ENCODE measurements at places on chromosomes 2 and 18. TPM values are rescaled to one million over a fixed set of nuclear protein-coding genes. Genes with fewer than 3 reads are reported as not detected.

Gene DTNB
- 28.9 TPM for total RNA-seq

Gene NGEF
- 0.96 TPM for total RNA-seq

Gene SAG
- total RNA-seq = not detected

DNA sequence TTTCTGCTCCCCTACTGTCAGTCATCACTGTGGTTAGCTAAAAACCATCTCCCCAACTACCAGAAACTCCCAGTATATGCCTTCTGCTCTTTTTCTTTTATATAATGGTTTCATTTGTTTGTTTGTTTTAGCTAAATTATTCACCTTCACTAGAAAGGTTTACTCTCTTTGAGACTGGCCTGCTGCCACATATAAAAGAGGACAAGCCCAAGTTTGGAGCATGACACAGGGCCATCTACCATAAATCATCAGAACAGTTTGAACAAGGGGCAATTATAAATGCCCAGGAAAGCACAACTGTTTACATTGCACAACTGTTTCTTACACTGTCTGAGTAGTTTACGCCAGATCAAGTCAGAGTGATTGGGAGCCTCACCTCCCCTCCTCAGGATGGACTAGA, 471.0 kb upstream of the PIK3C3 start:
- DNase-seq = no peak

DNA sequence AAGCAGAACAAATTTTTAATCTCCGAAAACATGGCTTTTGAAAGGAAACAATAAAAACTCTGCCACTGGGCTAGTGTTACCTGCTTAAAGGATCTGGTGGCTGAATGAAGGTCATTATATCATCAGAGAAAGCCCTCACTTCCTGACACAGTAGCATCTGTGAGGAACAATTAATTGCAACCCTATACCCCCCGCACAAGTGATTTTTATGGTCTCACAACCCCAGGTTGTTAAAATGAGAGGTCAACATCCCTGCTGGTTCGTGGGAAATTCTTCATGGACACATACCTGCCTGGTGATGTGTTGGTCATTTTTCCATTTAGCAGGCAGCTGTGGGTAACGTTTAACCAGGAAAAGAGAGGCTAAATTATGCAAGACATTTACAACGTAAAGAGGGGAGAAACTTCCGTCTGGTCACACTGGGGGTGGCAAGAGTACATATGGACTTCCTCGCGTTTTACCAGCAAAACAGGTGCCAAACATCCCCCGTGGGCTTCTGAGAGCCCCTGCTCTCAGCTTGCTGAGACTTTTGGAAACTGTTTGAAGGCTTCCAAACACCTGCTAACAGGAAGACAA, 29.2 kb downstream of the NIFK start:
- DNase-seq = no peak

GRCh38 chr2:101574622-101575021, 99.7 kb upstream of the RFX8 start:
- no peak for DNase-seq

DNA sequence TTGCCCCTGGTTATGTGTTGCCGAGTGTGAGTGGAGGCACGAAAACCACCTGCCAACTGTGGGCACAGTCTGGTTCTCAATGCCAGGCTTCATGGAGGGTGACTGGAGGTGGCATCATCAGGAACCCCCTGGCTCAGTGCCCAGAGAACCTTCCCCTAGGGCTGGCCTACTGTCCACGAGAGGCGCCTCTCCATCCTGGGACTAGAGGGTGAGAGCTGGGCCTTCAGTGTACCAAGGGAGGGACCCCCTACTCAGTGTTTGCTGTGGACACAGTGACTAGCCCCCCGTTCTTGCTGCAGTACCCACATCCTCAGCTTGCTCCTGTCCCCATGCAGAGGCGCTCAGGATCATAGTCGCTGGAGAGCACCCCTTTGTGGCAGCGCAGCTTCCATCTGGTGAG, 202.6 kb downstream of the HDAC4 start:
- no peak for DNase-seq

DNA sequence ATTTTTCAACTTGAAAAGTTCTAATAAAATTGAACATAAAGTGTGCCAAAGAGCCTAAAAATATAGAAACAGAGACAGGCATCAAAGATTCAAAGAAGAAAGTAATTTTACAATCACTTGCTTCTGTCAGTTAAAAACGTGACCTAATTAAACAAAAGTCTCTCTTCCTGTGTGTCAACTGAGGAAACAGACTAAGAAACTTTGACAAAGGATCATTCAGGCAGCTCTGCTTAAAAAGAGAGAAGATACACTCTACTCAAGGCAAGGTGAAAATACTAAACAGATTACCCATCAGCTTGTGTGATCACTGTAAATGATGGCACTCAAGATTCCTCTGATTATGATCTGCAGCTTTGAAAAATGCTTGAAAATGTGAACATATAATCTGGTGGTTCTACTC, 47.8 kb downstream of the DYM start:
- DNase-seq = no peak

- DNase-seq = no peak
These were observed 529.2 kb upstream of the ID2 start for GRCh38 chr2:8152392-8153257.

- DNase-seq = no peak
These were observed 213.1 kb downstream of the MCFD2 start for GRCh38 chr2:46702537-46702936.

- DNase-seq = no peak
These were observed 129.8 kb upstream of the EPB41L3 start for GRCh38 chr18:5673616-5674015.

DNA sequence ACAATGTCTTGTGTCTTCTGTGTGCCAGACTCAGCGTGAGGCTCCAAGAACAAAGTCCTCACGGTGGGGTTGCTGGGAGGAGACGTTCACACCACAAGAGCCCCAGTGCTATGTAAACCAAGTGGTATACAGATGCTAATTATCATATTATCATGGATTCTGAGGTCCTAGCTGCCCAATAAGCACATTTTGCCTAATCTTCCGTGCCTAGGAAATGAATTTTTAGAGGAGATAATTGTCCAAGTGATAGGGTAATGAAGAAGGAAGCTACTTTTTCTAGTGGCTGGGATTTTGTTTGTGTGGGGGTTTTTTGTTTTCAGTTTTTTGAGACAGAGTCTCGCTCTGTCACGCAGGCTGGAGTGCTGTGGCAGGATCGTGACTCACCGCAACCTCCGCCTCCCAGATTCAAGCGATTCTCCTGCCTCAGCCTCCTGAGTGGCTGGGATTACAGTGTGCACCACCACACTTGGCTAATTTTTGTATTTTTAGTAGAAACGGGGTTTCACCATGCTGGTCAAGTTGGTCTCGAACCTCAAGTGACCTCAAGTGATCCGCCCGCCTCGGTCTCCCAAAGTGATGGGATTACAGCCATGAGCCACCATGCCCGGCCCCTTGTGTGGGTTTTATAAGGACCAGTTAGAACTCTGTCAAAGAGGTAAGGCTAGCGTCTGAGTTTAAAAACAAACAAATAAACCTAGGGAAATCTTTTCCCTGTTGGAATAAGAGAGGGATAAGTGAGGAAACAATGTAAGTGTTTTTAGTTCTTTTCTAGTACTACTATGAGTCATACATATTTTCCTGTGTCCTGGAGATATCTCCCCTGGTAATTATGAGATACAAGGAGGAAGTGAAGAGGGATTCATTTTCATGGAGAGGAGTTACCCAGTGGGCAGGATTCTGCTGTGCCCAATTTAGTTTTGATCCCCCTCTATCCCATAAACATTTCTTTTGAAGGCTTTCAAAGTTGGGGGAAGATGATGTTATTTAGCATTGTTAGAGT, 9.5 kb upstream of the SMAD7 start:
- no peak for DNase-seq

DNA sequence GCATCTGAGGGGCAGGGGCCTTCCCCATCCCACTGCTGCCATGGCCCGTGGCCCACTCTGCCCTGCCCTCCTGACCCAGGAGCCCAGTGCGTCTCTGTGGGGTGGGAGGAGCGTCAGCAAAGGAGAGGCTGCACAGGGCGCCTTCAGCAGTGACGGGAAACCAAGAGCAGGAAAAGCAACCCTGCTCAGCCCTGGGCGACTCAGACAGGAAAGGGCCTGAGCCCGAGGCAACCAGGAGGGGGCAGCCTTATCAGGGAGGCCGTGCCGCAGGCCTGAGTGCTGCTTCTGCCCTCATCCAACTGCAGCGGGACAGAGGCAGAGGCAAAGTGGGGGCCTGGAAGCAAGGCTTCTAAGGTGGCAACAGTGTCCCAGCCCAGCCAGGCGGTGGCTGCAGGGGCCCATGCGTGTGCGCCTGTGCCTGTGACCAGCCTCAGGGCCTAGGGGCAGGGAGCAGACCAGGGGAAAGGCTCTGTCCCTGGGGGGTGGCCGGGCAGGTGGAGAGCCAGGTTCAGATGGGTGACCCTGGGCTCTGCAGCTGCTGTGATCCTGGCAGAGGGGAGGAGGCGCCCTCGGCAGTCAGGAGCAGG, 23.3 kb upstream of the ALPI start:
- DNase-seq = no peak

GRCh38 chr2:75246441-75247167, 47.3 kb upstream of the TACR1 start:
- no peak for DNase-seq

- no peak for DNase-seq
These were observed 96.2 kb downstream of the GLI2 start for GRCh38 chr2:120831891-120832290.
